ENCODE measurements at places on chromosomes 5 and 9. TPM values are rescaled to one million over a fixed set of nuclear protein-coding genes. Genes with fewer than 3 reads are reported as not detected.

DNA sequence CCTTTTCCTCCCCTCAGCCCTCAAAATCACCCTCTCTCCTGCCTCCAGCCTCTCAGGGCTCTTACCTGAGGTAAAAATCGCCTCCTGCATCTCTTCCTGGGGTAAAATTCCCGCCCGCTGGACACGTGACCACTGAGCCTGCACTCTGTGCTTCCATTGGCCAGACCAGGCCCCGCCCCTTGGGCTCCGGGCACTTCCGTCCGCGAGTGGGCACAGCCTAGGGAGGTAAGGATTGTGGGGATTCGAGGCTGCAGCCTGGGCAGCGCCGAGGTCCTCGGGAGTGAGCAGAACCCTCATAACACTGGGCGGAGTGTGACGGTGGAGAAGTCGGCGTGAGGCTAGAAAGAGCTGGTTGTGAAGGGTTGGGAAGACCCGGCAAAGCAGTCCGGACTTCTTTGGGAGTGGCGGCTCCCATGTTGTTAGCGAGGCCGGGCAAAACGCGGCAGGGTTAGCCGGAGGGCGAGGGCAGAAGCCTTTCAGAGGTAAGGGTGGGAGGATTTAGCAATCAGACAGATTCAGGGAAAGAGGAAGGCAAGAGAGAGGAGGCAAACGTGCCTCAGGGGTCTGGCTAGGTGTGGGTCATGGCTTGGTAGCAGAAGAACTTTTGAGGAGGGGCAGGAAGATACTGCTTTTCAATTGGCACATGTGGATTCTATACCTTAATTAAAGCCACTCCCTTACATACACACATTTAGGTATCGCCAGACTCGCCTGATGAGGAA lies at the start of gene SHOC1:
TSS of gene SHOC1 (minus strand) at position 103 of the 722 bp plus-strand sequence. CDS start 3,519 bp downstream, outside the sequence.
- DNase-seq = peak; percentile 12

- DNase-seq = no peak
Observed at GRCh38 chr5:144281784-144282183, 111.1 kb downstream of the KCTD16 start.

Gene PCDHGB6
- 4.2 TPM for total RNA-seq

Gene DBH
- not detected for total RNA-seq

Gene TMEM252
- total RNA-seq = not detected
